Hepatocyte (in vitro differentiated cells): ENCODE measurements at places on chromosomes 3 and 15. TPM values are rescaled to one million over a fixed set of nuclear protein-coding genes. Genes with fewer than 3 reads are reported as not detected.

- peak overlapping the region; percentile 83 for H3K27ac ChIP-seq
- H3K36me3 ChIP-seq, result no peaks in the 10 kb centered on the region
- H3K4me3 ChIP-seq, result no peak overlapping the region
- peaks cover 25% of the 10 kb centered on the region for H3K4me1 ChIP-seq
- no peaks in the 10 kb centered on the region for H3K27me3 ChIP-seq
- peak; percentile 62 for DNase-seq
These were observed 25.3 kb downstream of the FBLN2 start for GRCh38 chr3:13574083-13574797.

DNA sequence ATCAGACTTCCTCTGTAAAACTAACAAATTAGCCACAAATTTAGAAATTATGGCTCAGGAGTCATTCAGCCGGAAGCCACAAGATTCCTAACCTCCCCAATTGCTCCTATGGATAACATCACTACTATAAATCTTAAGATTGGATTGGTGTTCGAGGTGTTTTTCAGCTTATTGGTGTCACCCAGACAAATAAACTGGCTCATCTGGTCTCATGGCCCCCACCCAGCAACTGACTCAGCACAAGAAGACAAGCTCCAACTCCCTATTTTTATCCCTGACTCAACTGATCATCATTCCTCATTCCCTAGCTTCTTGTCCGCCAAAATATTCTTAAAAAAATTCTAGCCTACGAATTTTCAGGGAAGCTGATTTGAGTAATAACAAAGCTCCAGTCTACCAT, 135.1 kb upstream of the STRIT1 start:
- no peak for DNase-seq
- H3K27ac ChIP-seq, result no peak overlapping the region
- H3K4me1 ChIP-seq, result peaks cover 4% of the 10 kb centered on the region
- H3K36me3 ChIP-seq, result no peaks in the 10 kb centered on the region
- no peaks in the 10 kb centered on the region for H3K27me3 ChIP-seq

- H3K27me3 ChIP-seq, result no peaks in the 10 kb centered on the region
- H3K4me1 ChIP-seq, result no peaks in the 10 kb centered on the region
- no peaks in the 10 kb centered on the region for H3K36me3 ChIP-seq
- no peak overlapping the region for H3K4me3 ChIP-seq
- no peak for DNase-seq
- no peak overlapping the region for H3K27ac ChIP-seq
These were observed 156.7 kb downstream of the TMCO5A start for GRCh38 chr15:38091078-38091645.

DNA sequence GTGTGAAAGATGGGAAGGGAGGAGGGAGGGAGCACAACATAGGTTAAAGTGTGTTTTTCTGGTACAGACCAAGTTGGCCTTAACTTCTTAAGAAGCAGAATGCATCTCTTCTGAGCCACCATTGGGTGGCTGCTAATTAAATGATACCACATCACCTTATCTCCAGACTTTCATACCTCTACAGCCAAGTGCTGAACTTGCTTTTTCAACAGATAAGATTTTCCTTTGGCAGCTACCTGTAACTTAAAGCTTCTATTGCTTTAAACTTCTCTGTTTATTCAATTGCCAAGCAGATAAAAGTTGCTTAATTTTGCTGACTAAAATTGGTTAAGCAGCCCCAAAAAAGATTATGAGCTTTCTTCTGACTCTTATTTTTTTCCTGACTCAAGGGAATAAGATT, 292.4 kb upstream of the SGO1 start:
- no peaks in the 10 kb centered on the region for H3K36me3 ChIP-seq
- DNase-seq, result no peak
- no peaks in the 10 kb centered on the region for H3K27me3 ChIP-seq
- no peaks in the 10 kb centered on the region for H3K4me1 ChIP-seq

- H3K36me3 ChIP-seq, result no peaks in the 10 kb centered on the region
- no peaks in the 10 kb centered on the region for H3K27me3 ChIP-seq
- H3K4me1 ChIP-seq, result no peaks in the 10 kb centered on the region
- no peak overlapping the region for H3K27ac ChIP-seq
These were observed 48.8 kb downstream of the FBXO22 start for GRCh38 chr15:75952525-75952924.

DNA sequence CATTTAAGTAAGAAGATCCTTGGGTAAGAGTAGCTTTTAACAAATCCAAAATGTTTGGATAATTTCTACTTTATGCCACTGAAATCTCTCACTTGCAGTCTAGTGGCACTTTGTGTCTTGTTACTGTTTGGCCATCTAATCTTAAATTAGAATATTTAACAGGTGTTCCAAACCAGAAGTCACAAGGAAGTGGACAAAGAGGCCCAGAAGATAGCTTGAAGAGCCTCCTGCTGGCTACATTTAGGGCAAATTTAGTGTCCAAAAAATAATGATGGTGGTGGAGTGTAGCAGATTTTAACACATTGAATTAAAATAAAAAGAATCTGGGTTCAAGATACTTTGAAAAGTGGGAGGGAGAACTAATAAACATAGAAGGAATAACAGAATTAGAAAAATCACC, 172.2 kb downstream of the GHSR start:
- no peak overlapping the region for H3K27ac ChIP-seq
- peaks cover 4% of the 10 kb centered on the region for H3K4me1 ChIP-seq
- no peaks in the 10 kb centered on the region for H3K36me3 ChIP-seq
- DNase-seq, result no peak
- no peaks in the 10 kb centered on the region for H3K27me3 ChIP-seq

GRCh38 chr3:31918179-31919150, 62.6 kb downstream of the OSBPL10 start:
- H3K4me3 ChIP-seq, result no peak overlapping the region
- peaks cover 9% of the 10 kb centered on the region for H3K4me1 ChIP-seq
- no peak overlapping the region for H3K27ac ChIP-seq
- no peak for DNase-seq

DNA sequence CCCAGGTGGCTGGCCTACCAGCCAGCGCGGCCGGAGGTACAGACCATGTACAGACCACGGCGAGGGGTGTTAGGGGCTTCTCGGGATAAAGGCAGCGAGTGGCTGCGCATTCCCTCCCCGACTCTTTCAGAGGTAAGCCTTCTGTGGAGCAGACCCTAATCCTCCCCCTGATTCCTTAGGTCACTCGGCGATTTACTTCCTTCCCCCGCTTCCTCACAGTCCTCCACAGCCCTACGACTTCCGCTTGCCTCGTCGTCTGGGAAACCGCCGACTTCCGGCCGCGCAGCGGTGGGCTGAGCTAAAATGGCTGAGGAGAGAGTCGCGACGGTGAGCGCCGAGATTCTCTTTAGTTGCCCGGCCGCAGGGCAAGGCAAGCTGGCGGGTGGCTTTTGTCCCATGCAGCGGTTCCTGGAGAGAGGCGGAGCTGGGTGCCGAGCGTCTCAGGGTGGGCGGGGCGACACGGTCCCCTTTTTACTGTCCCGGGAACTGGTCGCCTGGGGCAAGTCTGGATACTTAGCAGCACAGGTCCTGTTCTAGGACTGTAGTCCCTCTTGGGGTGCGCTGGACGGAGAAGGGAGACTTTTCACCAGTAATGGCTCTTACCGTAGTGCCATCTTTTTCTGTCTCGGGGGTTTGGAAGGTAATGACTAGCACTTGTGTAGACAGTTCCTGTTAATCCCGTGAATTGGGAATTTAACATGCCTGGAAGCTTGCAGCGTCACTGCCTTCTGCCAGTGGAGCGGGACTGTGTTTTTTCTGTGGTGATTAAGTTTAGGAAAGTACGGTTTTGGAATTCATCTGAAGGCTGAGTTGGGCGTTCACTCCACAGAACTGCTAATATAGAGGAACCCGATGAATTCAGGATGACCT, at the start of the genes BBS4 and HIGD2B:
BBS4 (plus strand) TSS at position 283 of the 870 bp plus-strand sequence; CDS start at position 304, 21 bp downstream.
HIGD2B (minus strand) TSS at position 258 of the 870 bp plus-strand sequence. CDS start 9,808 bp downstream, outside the sequence.
- H3K4me3 ChIP-seq, result peak within 1 kb of the TSS; percentile 60
- H3K27me3 ChIP-seq, result peaks cover 1% of the 10 kb centered on the region
- no peaks in the 10 kb centered on the region for H3K36me3 ChIP-seq
- DNase-seq, result peak; percentile 93
- peak within 1 kb of the TSS; percentile 90 for H3K27ac ChIP-seq

GRCh38 chr3:58766587-58767282, 100.2 kb upstream of the FAM3D start:
- no peak overlapping the region for H3K27ac ChIP-seq
- no peaks in the 10 kb centered on the region for H3K4me1 ChIP-seq
- H3K27me3 ChIP-seq, result no peaks in the 10 kb centered on the region
- H3K36me3 ChIP-seq, result no peaks in the 10 kb centered on the region
- H3K4me3 ChIP-seq, result no peak overlapping the region

DNA sequence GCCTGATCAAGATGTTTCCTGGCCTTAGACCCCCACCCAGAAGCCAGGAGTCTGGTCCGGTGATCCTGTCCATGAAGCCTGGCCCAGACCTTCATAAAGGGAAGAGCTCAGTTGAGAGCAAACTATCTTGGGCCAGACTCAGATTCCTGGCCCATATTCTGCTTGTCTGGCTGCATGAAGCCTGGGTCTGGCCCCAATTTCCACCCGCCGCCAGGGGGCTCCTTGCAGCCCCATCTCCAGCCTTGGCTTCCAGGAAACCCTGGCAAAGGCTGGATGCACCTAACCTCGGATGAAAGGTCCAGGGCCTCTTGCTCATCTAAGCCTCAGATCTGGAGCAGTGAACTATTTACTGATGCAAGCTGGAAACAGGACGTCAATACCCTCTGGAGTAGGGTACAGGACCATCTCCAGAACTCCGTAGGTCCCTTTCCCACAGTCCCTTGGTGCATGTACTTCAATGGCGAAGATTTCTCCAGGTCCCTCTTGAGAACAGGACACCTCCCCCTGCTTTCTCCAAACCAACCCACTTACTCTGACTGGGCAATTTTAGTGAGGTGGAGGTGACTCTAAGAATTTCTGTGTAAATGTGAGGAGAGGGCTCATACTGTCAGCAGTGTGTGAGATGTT, 5.6 kb downstream of the FOXL2 start:
- H3K27me3 ChIP-seq, result peaks cover 97% of the 10 kb centered on the region
- no peak overlapping the region for H3K27ac ChIP-seq
- H3K4me1 ChIP-seq, result peaks cover 21% of the 10 kb centered on the region
- H3K4me3 ChIP-seq, result no peak overlapping the region
- DNase-seq, result peak; percentile 61
- no peaks in the 10 kb centered on the region for H3K36me3 ChIP-seq

GRCh38 chr3:120192579-120192978, 92.4 kb downstream of the GPR156 start:
- H3K4me1 ChIP-seq, result no peaks in the 10 kb centered on the region
- H3K36me3 ChIP-seq, result no peaks in the 10 kb centered on the region
- DNase-seq, result no peak
- H3K27me3 ChIP-seq, result no peaks in the 10 kb centered on the region
- no peak overlapping the region for H3K27ac ChIP-seq

DNA sequence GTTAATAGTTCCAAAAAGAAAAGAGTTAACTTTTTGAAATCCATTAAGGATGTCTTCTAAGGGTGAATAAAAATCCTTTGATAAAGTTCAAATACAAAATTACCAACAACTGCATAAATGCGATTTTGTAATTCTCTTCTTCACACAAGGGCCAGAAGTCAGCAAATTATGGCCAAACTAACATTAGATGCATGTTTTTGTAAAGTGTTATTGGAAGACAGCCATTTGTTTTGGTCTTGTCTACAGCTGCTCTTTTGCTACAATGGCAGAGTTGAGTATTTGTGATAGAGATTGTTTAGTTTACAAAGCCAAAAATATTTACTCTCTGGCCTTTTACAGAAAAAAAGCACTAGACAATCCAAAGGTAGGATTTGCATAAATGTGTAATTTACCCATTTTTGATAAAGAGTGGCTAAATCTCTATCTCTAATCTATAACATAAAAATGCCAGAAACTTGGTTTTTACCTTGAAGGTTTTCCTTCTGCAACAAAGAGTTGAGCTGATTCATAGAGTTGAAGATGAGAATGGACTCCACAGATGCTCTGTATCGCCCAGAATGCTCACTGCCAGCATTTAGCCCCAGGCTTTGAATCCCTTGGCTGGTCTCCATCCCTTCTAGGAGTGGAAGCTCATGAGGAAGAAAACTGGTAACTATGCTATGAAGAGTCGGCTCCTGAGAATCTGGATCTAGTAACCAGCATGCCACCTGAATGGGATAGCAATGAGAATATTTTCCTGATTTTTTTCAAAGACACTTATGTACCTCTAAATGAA, 64.5 kb downstream of the POLQ start:
- H3K4me3 ChIP-seq, result no peak overlapping the region
- H3K27me3 ChIP-seq, result no peaks in the 10 kb centered on the region
- H3K4me1 ChIP-seq, result no peaks in the 10 kb centered on the region
- H3K27ac ChIP-seq, result no peak overlapping the region
- H3K36me3 ChIP-seq, result no peaks in the 10 kb centered on the region
- DNase-seq, result no peak

DNA sequence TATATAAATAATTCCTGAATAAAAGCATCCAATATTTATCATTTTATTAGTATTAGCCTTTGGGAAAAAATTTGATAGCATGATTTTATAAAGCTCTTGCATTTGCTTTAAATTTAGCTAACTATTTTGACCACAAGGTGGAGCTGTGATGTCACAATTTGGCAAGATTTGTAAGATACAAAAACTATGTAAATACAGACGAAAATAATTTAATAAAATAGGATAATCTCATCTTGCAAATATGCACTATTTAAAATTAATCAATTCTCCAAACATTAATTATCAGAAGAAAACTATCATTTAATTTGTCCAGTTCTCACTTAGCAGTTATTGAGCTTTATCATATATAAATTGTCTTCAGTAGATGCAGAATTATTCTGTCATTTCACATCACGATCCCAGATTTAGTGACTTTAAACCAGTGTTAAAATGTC, 95.4 kb downstream of the PLOD2 start:
- H3K36me3 ChIP-seq, result no peaks in the 10 kb centered on the region
- no peaks in the 10 kb centered on the region for H3K27me3 ChIP-seq
- no peaks in the 10 kb centered on the region for H3K4me1 ChIP-seq
- H3K27ac ChIP-seq, result no peak overlapping the region
- no peak overlapping the region for H3K4me3 ChIP-seq

DNA sequence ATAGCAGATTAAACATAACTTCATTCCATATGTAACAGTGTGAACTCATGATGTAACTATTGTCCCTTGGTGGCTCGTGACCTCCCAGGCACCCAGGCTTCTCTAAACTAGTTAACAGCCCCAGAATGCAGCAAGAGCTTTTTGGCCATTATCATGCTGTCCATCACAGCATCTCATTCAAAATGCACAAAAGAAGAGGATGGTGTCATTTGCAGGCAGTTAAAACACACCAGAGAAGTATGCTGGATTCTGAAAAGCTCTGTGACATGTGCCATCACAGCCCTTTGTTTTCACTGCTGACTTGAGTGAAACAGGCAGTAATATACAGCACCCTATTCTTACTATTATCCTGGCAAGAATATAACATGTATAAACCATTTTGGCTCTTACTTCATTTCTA, 117.6 kb upstream of the CHMP2B start:
- no peak for DNase-seq
- H3K36me3 ChIP-seq, result no peaks in the 10 kb centered on the region
- no peaks in the 10 kb centered on the region for H3K27me3 ChIP-seq
- H3K4me3 ChIP-seq, result no peak overlapping the region
- no peak overlapping the region for H3K27ac ChIP-seq

GRCh38 chr15:68424754-68425390, 7.1 kb downstream of the ITGA11 start:
- peak overlapping the region; percentile 4 for H3K27ac ChIP-seq
- no peak for DNase-seq
- no peak overlapping the region for H3K4me3 ChIP-seq
- no peaks in the 10 kb centered on the region for H3K36me3 ChIP-seq
- peaks cover 17% of the 10 kb centered on the region for H3K4me1 ChIP-seq

GRCh38 chr3:186108106-186108940, 566 bp downstream of the ETV5 start:
- H3K27me3 ChIP-seq, result peaks cover 19% of the 10 kb centered on the region
- H3K4me3 ChIP-seq, result peak overlapping the region; percentile 84
- no peaks in the 10 kb centered on the region for H3K36me3 ChIP-seq
- DNase-seq, result peak; percentile 78
- H3K27ac ChIP-seq, result peak overlapping the region; percentile 69
- H3K4me1 ChIP-seq, result peaks cover 14% of the 10 kb centered on the region

DAPK2 gene
- polyA plus RNA-seq, result 4.4 and 5.1 TPM in 2 replicates

SLC28A1 gene
- polyA plus RNA-seq, result 1.5 and 2.5 TPM in 2 replicates

IGF1R gene
- 10.8 and 14.4 TPM in 2 replicates for polyA plus RNA-seq
